ENCODE measurements at places on chromosomes 7 and 10. TPM values are rescaled to one million over a fixed set of nuclear protein-coding genes. Genes with fewer than 3 reads are reported as not detected.

DNA sequence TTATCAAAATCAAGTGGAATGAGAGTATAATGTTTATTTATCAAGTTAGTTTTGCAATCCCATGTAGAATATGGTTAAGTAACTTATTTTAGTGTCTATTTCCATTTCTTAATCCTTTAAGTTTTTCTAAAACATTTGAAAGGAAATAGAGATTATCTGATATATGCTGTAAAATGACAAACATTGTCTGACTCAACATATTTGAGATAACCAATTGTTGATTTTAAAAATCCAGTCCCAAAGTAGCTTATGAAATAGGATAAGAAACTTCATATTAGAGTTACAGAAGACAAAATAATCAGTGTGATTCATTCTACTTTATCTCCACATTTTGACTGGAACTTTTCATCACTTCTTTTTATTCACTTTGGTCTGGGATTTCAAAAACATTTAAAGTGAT lies 38.7 kb upstream of the CDK1 start:
- no peaks in the 10 kb centered on the region for H3K27me3 ChIP-seq
- H3K4me3 ChIP-seq: no peak overlapping the region
- no peak for DNase-seq
- no peaks in the 10 kb centered on the region for H3K36me3 ChIP-seq
- H3K27ac ChIP-seq: no peak overlapping the region

DNA sequence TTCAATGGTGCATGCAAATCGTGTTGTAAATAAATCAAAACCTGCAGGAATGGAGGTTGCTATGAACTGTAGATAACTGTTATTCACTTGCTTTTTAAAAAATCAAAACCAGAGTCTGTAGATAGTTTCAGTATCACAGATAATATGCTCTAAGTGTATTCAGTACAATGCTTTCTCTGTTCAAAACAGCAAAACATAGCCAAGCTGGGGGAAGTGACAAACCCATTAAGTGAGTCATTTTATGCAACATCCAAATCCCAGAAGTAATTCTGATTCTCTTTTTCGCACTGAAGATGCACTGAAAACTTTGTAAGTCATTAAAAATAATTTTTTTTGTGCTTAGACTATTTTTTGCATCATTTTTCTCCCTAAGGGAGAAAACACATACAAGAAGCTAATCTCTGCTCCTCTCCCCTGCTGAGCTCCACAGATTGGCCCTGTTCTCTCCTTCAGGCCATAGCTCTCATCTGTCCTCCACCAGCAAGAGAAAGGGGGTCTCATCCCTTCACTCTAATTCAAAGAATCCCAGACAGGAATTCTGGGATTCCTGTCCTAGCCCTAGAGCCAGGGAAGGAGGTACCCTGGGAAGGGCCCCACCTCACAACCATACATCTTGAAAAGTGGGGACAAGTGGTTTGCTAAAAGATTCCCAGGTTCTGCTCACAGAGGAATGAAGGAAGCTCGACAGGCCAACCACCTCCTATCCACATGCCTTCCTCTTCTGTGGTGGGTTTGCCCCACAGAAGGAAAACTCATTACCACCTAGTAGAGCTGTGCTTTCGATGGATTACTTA lies 4.9 kb downstream of the PRTFDC1 start:
- H3K4me1 ChIP-seq: peaks cover 22% of the 10 kb centered on the region
- no peak for DNase-seq
- no peak overlapping the region for H3K4me3 ChIP-seq
- no peaks in the 10 kb centered on the region for H3K36me3 ChIP-seq
- no peaks in the 10 kb centered on the region for H3K27me3 ChIP-seq
- H3K27ac ChIP-seq: no peak overlapping the region

- no peak for DNase-seq
- H3K4me3 ChIP-seq: no peak overlapping the region
Measured at GRCh38 chr7:107638594-107638993, 22.0 kb upstream of the SLC26A4 start.

DNA sequence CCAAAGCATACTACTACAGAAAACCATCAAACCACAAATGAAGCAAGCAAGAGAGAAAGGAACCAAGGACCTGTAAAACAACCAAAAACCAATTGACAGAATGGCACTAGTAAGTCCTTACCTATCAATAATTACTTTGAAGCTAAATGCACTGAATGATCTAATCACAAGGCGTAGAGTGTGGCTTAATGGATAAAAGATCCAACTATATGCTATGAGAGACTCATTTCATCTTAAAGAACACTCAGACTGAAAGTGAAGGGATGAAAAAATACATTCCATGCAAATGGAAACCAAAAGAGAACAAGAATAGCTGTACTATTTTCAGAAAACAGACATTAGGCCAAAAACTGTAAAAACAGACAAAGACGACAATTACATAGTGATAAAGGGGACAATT lies 70.7 kb downstream of the CRPPA start:
- no peaks in the 10 kb centered on the region for H3K4me1 ChIP-seq
- H3K4me3 ChIP-seq: no peak overlapping the region

- no peak for DNase-seq
- no peak overlapping the region for H3K27ac ChIP-seq
- H3K27me3 ChIP-seq: no peaks in the 10 kb centered on the region
Measured at GRCh38 chr10:92011560-92012214, 88.1 kb downstream of the BTAF1 start.

Gene TFPI2
- 10.4 TPM for total RNA-seq

Gene PON1
- 0.26 TPM for total RNA-seq

Gene AQP1
- total RNA-seq: 1.1 TPM
